ENCODE measurements at places on chromosomes 5 and 9.
A peak's percentile ranks its signal among the peaks of the same experiment; 100 is the strongest.

GRCh38 chr9:83451308-83451707 lies 86.9 kb downstream of the FRMD3 start:
- DNase-seq, result no peak

DNA sequence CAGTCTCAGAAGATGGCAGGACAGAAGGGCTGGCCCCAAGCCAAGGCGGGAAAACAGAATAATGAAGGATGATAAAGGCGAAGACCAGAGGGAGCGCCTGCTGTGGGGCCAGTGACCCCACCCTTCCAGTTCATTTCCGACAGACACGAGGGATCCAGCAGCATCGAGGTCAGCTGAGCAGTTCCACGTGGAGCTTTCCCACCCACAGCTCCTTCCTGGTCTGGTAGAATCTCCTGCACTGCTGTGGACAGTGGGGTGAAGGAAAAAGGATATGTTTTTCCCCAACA lies 265.9 kb upstream of the VLDLR start:
- DNase-seq, result no peak

GRCh38 chr9:109012009-109012875 lies 1.1 kb downstream of the CTNNAL1 start:
- peak; percentile 20 for DNase-seq

DNA sequence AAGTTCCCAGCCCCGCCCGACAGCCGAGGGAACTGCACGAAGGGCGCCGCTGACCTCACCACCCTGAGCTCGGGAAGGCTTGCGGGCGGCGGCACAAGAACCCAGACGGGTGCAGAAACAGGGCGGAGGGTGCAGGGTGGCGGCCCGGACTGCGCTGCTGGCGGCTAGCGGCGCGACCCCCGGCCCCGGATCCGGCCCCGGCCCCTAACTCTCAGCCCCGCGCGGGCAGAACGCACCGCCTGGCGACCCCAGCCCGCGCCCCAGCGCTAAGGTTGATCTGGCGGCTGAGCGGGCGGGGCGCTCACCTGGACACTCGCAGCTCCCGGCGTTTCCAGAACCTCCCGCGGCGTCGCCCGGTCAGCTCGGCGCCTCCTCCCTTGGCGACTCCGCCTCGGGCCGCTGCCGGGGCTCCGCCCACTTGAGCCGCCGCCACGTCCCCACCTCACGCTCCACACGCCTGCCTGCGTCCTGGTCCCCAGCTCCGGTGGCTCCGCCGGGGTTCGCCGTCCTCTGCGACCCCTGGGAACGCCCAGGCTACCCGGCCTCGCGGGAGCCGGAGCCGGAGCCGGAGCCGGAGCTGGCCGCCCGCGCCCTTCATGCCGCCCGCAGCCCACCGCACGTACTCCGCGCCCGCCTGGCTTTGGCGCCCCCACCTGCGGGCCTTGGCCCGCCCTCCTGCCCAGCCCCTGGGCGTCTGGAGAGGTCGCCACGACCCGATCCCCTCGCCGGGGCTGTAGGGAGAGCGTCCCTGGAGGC lies at the start of gene P4HA2:
TSS of gene P4HA2 (minus strand) at position 369 of the 756 bp plus-strand sequence. CDS start 9,227 bp downstream, outside the sequence.
- no peak for DNase-seq

- DNase-seq, result no peak
Measured at GRCh38 chr5:169202969-169203368, 98.0 kb downstream of the SLIT3 start.
